ENCODE measurements at places on chromosomes 7 and 10. TPM values are rescaled to one million over a fixed set of nuclear protein-coding genes. Genes with fewer than 3 reads are reported as not detected.

GRCh38 chr7:65892835-65893234, 20.0 kb downstream of the VKORC1L1 start:
- no peak overlapping the region for H3K4me3 ChIP-seq
- no peak overlapping the region for H3K27ac ChIP-seq
- H3K36me3 ChIP-seq, result peaks cover 3% of the 10 kb centered on the region
- no peaks in the 10 kb centered on the region for H3K4me1 ChIP-seq
- no peaks in the 10 kb centered on the region for H3K27me3 ChIP-seq

DNA sequence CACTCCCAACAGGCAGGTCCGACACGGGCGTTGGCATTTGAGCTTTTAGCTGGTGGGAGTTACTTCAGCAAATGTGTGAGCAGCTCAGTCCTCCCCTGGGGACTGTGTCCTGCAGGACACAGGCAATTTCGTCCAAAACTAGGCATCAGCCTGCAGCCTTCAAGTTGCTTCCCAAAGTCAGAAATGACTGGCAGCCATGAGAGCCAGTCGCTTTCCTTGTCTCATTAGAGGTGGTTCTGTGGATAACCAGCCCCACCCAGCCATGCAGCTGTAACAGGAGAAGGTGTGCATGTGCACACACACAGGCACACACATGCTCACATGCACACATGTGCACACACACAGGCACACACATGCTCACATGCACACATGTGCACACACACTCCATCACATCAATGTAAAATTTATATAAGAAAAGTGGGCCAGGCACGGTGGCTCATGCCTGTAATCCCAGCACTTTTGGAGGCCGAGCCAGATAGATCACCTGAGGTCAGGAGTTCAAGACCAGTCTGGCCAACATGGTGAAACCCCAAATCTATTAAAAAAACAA, 138.8 kb upstream of the TCERG1L start:
- H3K27me3 ChIP-seq, result no peaks in the 10 kb centered on the region
- no peak overlapping the region for H3K4me3 ChIP-seq
- no peak for DNase-seq
- H3K27ac ChIP-seq, result no peak overlapping the region
- no peaks in the 10 kb centered on the region for H3K36me3 ChIP-seq
- no peaks in the 10 kb centered on the region for H3K4me1 ChIP-seq

The LIPF gene
- not detected for total RNA-seq

DNA sequence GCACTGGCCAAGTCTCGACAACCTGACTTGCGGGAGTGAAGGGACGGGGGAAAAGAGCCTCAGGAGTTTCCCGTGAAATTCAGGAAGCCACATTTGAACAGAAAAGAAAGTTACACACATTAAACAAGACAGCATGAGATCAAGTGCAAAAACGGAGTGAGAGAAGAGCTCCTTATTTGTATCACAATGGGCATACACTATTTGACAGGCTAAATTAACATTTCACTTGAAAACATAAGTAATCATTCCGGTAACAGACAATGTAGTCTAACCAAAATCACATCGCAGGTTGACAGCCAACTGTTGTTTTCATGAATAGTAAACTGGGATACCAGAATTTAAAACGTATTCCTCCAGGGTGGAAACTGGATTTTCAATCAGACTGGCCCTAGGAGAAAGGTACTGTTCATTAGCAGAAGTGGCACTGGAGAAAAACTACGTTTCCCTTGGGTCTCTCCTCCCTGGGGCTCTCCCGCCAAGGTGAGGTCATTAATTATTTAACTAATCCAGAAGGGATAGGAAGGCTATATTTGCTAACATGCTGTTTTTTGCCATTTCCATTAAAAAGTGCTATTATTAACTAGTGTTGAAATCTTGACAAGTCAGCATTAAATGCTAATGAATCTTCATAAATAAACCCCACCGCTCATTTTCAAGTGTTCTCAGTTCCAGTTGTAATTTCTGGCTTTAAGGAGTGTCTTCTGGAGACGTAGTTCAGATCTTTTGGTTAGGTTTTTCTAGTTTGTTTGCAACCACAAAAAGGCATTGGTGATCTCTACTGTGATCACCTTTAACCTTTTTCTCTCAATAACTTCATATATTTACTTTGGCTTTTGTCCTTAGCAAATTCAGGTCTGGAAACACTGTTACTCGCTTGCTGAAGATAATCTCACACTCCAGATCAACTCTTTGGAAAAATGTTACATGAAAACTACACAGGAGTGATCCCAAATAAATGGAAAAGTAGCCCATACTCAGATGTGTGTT, 25.1 kb downstream of the RHEB start:
- no peak for DNase-seq
- no peaks in the 10 kb centered on the region for H3K4me1 ChIP-seq
- no peak overlapping the region for H3K27ac ChIP-seq
- no peak overlapping the region for H3K4me3 ChIP-seq
- H3K36me3 ChIP-seq, result peaks cover 3% of the 10 kb centered on the region

The IFIT1 gene
- total RNA-seq, result 17.9 TPM

DNA sequence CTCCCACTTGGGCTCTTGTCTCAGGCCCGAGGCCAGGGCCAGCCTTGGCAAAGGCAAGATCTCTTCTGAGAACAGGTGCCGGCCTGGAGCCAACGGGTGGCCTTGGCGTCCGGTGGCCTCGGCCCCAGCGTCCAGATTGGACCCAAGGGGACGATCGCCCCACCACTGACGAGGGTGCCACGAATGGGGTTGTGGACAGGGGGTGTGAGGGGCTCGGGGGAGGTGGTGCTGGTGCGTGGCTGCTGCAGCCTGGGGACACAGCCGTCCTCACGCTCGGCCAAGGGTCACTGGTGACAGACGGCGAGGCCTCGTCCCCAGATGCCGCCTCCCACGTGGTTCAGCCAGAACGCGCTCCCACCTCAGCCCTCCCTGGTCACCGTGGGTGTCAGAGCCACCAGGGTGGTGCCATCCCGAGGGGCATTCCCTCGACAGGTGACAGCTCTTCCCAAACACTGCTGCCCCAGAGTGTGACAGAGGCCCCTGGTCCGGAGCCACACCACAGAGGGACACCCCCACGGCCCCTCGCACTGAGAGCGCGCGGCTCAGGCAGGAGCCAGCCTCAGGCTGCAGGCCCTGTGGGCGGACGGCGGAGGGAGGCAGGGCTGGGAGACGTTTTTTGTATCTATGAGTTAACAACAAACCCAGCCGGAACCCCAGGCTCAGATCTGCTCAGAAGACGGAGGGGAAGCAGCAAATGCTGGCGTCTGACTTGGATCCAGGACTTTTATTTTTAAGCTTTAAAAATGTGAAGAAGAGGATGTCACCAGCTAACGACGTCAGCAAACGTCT, 18.5 kb upstream of the CFAP46 start:
- no peaks in the 10 kb centered on the region for H3K27me3 ChIP-seq
- no peaks in the 10 kb centered on the region for H3K36me3 ChIP-seq
- no peak for DNase-seq
- H3K4me1 ChIP-seq, result peaks cover 3% of the 10 kb centered on the region

DNA sequence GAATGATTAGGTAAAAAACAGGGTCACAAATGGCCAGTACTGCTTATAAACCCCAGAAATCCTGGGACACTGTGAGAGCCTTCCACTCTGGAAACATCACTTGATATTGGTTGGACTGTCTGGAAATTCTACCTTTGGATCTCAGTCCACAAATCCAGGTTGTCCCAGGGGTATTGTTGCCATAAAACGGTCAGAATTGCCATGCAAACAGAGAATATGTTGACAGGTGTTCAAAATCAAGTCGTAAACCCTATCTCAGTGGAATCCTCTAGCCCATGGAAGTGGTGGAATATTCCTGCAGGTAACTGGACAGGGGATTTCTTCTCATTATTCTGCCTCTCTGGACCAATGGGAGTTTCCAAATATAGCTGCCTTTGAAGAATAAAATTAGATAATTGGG, 31.2 kb upstream of the KCTD7 start:
- H3K27ac ChIP-seq, result no peak overlapping the region
- no peak overlapping the region for H3K4me3 ChIP-seq
- peaks cover 7% of the 10 kb centered on the region for H3K4me1 ChIP-seq
- no peaks in the 10 kb centered on the region for H3K36me3 ChIP-seq
- H3K27me3 ChIP-seq, result no peaks in the 10 kb centered on the region
- no peak for DNase-seq

- no peaks in the 10 kb centered on the region for H3K36me3 ChIP-seq
- no peak overlapping the region for H3K4me3 ChIP-seq
- DNase-seq, result no peak
- no peaks in the 10 kb centered on the region for H3K27me3 ChIP-seq
- H3K27ac ChIP-seq, result no peak overlapping the region
- H3K4me1 ChIP-seq, result no peaks in the 10 kb centered on the region
Observed at GRCh38 chr7:92319243-92319642, 73.5 kb downstream of the ANKIB1 start.

- no peak for DNase-seq
- H3K4me3 ChIP-seq, result no peak overlapping the region
- H3K27ac ChIP-seq, result no peak overlapping the region
- no peaks in the 10 kb centered on the region for H3K36me3 ChIP-seq
- peaks cover 13% of the 10 kb centered on the region for H3K4me1 ChIP-seq
Observed at GRCh38 chr10:113967126-113967525, 76.5 kb upstream of the ADRB1 start.

The SORCS1 gene
- not detected for total RNA-seq

DNA sequence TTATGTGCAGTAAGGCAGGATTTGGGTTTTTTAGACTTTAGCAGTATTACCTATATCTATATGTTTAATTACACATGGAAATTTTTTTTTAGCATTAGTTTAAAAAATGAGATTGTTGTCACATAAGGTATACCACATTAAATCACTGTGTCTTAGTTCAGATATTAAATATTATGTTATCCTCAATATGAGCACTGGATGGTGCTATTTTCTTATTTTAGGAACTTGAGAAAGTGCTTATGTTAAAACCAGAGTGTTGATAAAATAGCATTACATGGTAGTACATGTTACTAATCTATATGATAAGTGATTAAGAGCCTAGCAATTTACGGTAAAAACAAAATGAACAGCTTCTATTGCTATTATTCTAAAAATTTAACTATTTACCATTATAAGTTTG, 28.8 kb downstream of the MIOS start:
- no peaks in the 10 kb centered on the region for H3K36me3 ChIP-seq
- no peak for DNase-seq
- H3K4me1 ChIP-seq, result peaks cover 3% of the 10 kb centered on the region
- no peak overlapping the region for H3K27ac ChIP-seq

- H3K4me1 ChIP-seq, result no peaks in the 10 kb centered on the region
- H3K4me3 ChIP-seq, result no peak overlapping the region
Observed at GRCh38 chr7:12450615-12451014, 47.0 kb upstream of the VWDE start.

GRCh38 chr10:30737931-30738391, 108.4 kb upstream of the LYZL2 start:
- no peaks in the 10 kb centered on the region for H3K4me1 ChIP-seq
- H3K27me3 ChIP-seq, result no peaks in the 10 kb centered on the region
- no peaks in the 10 kb centered on the region for H3K36me3 ChIP-seq
- no peak overlapping the region for H3K27ac ChIP-seq

GRCh38 chr10:75969031-75969430, 537.6 kb downstream of the LRMDA start:
- no peak overlapping the region for H3K4me3 ChIP-seq
- H3K4me1 ChIP-seq, result no peaks in the 10 kb centered on the region
- no peaks in the 10 kb centered on the region for H3K27me3 ChIP-seq

The ANKRD61 gene
- not detected for total RNA-seq

- no peaks in the 10 kb centered on the region for H3K27me3 ChIP-seq
- no peak overlapping the region for H3K27ac ChIP-seq
- no peak overlapping the region for H3K4me3 ChIP-seq
- H3K36me3 ChIP-seq, result no peaks in the 10 kb centered on the region
- no peak for DNase-seq
Observed at GRCh38 chr7:24477398-24478136, 95.7 kb upstream of the PALS2 start.

The TMEM60 gene
- total RNA-seq, result 4.6 TPM

The STEAP1B gene
- 0.44 TPM for total RNA-seq

DNA sequence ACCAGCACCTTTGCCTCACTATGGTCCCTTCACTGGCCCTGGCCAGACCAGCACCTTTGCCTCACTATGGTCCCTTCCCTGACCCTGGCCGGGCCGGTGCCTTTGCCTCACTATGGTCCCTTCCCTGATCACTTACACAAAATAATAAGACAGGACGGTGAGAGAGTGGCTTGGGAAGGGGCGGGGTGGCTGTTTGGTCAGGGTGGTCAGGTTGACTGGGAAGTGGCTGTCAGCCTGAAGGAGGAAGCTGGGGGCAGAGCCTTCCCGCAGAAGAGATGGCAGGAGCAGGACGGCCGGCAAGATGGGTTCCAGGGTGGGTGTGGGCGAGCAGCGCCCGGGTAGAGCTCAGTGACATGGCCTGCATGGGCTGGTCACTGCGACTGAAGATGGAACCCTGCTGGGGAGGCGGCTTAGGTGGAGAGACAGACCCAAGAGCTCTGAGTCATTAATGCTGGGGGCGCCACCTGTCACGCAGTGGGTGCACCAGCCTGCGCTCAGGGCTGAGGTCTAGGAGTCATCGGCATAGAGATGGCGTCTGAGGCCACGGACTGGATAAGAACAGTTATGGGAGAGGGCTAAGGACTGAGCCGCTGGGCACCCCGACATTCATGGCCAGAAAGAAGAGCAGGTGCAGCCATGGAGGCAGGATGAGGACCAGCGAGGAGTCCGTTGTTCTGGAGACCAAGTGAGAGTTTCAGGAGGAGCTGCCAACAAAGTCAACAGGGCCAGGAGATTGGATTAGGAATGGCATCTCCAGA, 91.8 kb downstream of the CHST15 start:
- no peak overlapping the region for H3K27ac ChIP-seq
- H3K36me3 ChIP-seq, result no peaks in the 10 kb centered on the region
- no peak overlapping the region for H3K4me3 ChIP-seq
- no peaks in the 10 kb centered on the region for H3K27me3 ChIP-seq
- no peak for DNase-seq

- H3K27ac ChIP-seq, result no peak overlapping the region
- no peaks in the 10 kb centered on the region for H3K36me3 ChIP-seq
- no peaks in the 10 kb centered on the region for H3K4me1 ChIP-seq
- H3K4me3 ChIP-seq, result no peak overlapping the region
- DNase-seq, result no peak
Observed at GRCh38 chr10:110815354-110816004, 56.2 kb upstream of the PDCD4 start.

GRCh38 chr7:142088022-142088714, 23.4 kb upstream of the MGAM2 start:
- no peak overlapping the region for H3K27ac ChIP-seq
- H3K4me1 ChIP-seq, result no peaks in the 10 kb centered on the region
- no peaks in the 10 kb centered on the region for H3K36me3 ChIP-seq
- no peak for DNase-seq
- no peak overlapping the region for H3K4me3 ChIP-seq
- H3K27me3 ChIP-seq, result no peaks in the 10 kb centered on the region

DNA sequence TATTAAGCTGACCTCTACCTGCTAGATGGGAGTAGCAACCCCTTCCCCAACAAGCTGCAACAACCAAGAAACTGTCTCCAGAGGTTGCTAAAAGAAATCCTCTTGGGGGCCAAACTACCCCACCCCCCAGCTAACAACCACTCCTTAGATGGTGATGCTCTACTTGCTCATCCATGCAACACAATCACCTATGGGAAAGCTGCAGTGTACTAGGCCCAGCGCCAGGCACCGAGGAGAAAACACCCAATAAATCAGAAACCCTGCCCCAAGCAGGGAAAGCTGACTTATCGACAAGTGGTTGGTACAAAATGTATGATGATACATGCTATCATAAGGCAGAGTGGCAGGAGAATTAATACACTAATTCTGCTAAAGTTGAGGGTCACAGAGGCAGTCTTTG, 17.3 kb downstream of the SLC25A13 start:
- peaks cover 4% of the 10 kb centered on the region for H3K4me1 ChIP-seq
- H3K4me3 ChIP-seq, result no peak overlapping the region
- no peaks in the 10 kb centered on the region for H3K36me3 ChIP-seq
- H3K27ac ChIP-seq, result no peak overlapping the region

The PDE6C gene
- not detected for total RNA-seq

Measured in naive thymus-derived CD4-positive, alpha-beta T cell (primary cell).